ENCODE measurements at places on chromosomes 11 and 22. TPM values are rescaled to one million over a fixed set of nuclear protein-coding genes. Genes with fewer than 3 reads are reported as not detected.
A peak's percentile ranks its signal among the peaks of the same experiment; 100 is the strongest.

Gene OR4D10
- polyA plus RNA-seq: not detected

Gene APOA4
- not detected for polyA plus RNA-seq

Gene SHISA8
- polyA plus RNA-seq: not detected

DNA sequence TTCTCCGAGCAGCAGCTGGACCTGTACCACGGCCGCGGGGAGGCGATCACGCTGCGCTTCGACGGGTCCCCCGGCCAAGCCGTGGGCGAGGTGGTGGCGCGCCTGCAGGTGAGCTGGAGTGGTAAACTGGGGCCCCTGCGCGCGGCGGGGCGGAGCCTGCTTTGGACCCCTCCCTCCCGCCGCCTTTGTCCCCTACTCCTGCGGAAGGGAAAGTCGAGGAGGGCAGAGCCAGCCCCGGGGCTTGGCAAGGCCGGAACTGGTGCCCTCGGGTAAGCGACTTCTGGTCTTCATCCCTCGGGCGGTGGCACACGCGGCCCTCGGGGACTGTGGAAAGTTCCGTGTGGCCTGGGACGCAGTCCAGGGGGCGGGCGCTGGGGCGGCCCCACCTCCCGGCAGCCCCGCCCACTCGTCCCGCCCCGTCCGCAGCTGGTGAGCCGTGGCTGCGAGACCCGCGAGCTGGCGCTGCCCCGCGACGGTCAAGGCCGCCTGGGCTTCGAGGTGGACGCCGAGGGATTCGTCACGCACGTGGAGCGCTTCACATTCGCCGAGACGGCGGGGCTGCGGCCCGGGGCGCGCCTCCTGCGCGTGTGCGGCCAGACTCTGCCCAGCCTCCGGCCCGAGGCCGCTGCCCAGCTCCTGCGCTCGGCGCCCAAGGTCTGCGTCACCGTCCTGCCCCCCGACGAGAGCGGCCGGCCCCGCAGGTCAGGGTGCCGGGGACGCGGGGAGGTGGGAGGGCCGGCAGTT lies 9.2 kb downstream of the SIPA1 start:
- peak; percentile 66 for DNase-seq

DNA sequence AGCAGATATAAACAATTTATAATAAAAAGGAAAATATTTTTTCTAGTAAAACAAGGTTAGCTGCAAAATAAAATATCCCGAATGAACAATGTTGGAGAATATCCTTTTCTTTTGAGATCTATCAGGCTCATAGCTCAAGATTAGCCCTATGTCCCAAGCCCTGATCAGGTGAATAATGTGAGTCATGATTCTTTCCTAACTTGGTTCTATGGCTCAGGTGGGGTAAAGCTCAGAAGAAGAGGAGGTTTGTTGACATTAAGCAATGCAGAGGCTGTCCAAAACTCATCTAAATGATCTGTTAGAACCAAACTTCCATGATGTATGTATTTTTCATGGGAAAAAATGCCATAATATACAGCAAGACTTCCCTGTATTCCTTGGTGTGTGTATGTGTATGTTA lies 86.1 kb downstream of the TRIM44 start:
- no peak for DNase-seq

- DNase-seq: peak; percentile 91
These were observed at the start of gene CLDN5 for GRCh38 chr22:19524170-19525115. TSS of gene CLDN5 (minus strand) at chr22:19524410. CDS start at chr22:19524255, 155 bp downstream.
